ENCODE measurements at places on chromosomes 4 and X.

GRCh38 chr4:121408-122084, 2.8 kb upstream of the ZNF718 start:
- no peak for DNase-seq

DNA sequence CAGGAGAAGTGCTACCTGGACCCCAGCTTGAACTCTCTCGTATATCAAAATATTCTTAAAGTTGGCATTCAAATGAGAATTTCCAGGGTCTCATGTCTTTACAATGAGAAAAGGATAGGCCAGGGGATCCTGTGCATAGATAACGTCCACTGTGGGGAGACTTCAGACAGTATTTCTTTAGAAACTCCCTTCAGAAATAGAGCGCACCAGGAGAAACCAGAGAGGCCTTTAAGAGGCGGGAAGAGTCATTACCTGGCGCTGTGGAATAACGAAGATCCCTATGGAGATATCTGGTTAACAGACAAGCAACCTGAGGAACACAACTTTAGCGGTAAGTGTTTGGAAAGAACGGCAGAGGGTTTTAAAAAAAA, 600 bp downstream of the RADX start:
- no peak for DNase-seq

DNA sequence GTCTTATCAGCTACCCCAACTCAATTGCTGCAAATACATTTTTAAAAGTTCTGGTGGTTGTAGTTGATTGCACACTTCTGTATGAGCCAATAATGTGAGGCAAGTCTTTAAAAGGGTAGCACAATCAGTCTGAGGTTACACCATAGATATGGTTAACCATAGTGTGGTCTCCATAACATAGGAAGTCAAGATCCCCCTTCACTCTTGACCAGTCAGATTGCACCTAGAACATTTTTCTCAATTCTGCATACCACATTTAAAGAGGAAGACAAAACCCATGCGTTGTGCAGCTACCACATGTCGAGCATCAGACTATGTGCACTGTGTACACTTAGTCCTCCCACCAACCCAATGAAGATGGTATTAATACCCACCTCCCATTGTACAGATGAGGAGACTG, 26.5 kb upstream of the CYBB start:
- DNase-seq: no peak

GRCh38 chr4:155529716-155530115, 136.9 kb upstream of the GUCY1A1 start:
- no peak for DNase-seq

- DNase-seq: no peak
Measured at GRCh38 chr4:92516450-92516849, 212.7 kb downstream of the GRID2 start.

DNA sequence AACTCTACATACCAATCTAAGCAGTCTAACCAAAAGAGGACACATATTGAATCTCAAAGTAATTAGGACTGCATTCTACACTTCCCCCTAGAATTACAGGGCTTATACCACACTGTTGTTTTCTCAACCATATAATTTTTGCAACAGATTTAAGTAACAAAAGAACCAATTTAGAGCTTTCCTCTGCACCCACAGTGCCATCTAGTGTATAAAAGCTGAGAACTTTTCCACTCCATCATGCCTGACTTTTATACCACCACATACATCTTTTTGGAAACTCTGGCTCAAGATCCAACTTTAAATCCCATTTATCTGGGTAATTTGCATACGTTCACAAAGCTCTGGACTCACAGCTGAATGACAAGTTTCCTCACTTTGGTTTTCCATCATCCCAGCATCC, 99.5 kb downstream of the EFHC2 start:
- peak; percentile 37 for DNase-seq
